ENCODE measurements at places on chromosomes 7 and 10.

GRCh38 chr10:20991526-20991925 lies 94.4 kb upstream of the NEBL start:
- no peak for DNase-seq

DNA sequence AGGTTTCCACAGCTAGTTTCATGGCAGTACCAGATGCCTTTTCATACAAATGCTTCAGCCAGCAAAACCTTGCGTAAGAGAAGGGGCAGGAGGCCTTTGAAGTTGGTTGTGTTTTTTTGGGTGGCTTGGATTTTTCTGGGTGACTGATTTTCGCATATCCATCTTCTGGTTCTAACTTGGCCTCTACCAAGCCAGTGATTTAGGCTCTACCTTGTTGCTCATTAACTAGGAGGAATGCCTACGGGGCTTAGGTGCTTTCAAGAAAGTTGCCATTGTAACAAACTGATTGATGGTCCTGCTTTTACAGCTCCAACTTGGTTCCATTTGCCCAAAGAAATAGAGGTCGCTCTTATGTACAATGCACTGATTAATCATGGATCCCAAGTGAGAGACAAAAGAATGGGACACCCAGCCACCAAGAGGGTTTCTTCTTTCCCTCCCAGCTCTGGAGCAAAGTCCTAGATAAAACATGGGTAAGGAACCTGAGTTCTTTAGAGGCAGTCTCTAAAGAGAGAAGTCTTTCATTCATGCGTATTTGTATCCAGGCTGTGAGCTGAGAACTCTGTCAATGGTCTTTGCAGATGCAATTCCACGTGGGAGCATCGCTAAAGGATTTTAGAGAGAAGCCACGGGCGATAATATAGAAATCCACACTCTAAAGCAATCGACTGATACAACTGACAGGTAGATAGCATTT lies 92.1 kb upstream of the FGFR2 start:
- no peak for DNase-seq

DNA sequence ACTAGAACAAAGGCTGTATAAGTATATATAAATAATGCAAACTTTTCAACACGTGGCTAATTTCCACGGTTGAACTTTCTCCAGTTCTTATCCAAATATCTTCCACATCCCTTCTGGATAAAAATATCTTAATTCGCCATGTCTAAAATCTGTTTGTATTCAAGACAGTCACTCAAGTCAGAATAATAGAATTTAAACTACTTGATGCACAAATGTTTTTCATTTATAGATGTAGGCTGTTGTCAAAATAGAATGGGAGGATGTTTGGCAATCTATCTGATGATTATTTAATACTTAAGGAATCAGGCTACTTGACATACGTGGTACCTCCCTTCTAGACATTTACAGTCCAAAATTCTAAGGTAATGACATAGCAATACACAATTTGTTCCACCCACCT lies 204.3 kb downstream of the TWIST1 start:
- DNase-seq = no peak

DNA sequence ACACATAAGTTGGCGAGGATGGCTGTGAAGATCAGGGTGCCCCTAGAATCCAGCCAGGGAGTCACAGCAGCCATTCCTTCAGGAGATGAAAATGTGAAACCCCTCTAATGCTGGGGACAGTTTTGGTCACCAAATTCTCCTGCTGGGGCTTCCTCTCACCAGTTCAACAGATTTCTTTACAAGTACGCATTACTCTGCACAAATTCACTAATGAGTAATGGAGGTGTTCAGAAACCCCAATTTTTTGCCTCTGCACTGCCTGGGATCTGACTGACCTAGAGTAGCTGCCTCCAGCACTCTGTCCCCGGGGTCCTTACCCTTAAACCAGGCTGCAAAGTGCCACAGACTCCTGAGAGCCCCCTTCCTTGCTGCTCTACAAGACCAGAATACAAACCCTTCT lies 16.1 kb downstream of the TRPV5 start:
- DNase-seq = no peak

DNA sequence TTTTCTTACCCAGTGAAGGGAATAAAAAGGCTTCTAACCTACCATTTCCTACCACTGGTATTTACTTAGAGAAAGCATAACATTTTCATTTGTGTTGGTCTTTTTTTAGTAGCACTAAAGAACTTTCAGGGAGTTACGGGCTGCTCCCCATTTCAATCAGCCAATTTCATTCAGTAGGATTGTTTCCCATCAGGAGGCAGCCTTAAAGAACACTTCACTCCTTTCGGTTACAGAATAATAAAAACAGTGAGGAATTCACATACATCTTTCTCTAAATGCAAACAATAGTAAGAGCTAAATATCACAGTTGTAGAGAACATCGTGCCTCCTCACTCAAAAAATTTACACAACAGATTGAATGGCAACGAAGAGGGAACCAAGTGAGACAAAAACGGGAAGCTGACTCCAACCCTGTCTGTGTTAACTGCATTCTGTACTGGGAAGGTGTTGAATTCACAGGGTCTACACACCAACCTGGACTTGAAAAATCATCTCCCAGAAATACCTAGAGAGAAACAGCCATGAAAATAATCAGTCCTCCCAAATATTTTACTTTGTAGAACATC lies 55.5 kb upstream of the ABLIM1 start:
- no peak for DNase-seq

DNA sequence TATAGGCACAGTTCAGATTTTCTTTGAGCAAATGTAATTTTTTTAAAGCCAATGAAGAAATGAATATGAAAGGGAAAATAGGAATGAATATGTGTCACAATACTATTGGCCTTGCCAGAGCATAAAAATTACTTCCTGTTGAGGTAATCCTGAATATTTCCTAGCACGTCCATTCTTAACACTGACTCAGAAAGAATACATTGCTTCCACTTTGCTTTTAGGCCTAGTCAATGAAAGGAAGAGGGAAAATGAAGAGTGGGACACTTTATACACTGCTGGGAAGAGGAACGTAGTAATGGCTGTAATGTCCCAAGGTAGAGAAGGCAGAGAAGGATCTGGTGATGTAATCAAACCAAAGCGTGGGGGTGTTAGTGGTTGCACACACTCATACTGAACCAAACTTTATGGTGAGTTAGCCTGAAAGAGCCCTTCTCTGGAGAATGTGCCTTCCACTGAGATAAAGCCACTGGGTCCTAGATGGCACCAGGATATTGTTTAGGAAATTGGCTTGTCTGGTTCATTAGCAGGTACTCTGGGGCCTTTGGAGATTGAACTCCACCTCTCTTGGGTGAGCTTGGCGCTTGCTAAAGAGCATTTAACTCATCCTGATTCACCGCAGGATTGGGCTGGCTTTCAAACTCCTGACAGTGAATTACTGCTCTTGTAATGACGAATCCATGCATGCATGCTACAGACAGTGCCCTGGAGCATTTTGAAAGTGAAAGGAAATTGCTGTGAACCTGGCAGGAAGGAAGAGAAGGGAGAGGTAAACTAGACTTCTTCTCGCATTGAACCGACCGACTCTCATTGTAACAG lies 254.9 kb downstream of the KIAA1217 start:
- DNase-seq = no peak

GRCh38 chr7:156080596-156080995 lies 268.3 kb upstream of the SHH start:
- DNase-seq = no peak

- no peak for DNase-seq
These were observed 10.8 kb downstream of the TMEM196 start for GRCh38 chr7:19762631-19763030.

DNA sequence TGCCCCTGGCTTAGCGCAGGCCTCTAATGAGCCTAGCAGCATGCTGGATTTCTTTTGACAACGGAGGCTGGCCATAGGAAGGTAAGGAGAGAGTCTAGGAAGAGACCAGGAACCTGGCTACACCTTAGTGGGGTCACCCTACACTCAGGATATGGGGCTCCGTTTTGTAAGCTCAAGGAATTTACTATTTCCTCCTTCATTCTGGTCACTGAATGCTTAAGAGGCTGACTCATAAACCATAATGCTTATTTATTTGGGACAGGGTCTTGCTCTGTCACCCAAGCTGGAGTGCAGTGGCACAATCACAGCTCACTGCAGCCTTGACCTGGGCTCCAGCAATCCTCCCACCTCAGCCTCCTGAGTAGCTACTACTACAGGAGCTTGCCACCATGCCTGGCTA lies 38.4 kb downstream of the CARD11 start:
- DNase-seq = no peak

DNA sequence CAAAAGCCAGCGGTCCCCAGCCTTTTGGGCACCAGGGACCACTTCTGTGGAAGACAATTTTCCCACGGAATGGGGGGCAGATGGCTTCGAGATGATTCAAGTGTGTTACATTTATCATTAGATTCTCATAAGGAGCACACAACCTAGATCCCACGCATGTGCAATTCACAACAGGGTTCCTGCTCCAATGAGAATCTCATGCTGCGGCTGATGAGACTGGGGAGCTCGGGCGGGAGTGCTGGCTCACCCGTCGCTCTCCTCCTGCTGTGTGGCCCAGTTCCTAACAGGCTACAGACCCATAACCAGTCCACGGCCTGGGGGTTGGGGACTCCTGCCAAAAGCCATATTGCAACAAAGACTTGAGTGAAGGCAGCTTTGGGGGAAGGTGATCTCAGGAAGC lies 26.6 kb upstream of the DOCK1 start:
- no peak for DNase-seq

DNA sequence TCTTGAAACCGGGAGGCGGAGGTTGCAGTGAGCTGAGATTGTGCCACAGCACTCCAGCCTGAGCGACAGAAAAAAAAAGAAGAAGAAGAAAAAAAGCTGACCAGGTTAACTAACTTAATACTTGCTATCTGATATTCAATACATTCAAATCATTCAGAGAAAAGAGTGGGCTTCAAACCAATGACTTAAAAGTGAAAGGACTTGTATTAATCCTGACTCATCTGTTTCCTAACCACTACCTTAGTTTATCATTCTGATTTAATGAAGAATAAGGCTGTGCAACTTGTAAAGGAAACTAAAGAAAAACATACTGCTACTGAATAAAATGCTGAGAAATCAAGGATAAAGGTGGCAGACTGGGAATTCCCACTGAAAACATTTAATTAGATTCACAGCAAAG lies 128.4 kb downstream of the NRBF2 start:
- DNase-seq = no peak

DNA sequence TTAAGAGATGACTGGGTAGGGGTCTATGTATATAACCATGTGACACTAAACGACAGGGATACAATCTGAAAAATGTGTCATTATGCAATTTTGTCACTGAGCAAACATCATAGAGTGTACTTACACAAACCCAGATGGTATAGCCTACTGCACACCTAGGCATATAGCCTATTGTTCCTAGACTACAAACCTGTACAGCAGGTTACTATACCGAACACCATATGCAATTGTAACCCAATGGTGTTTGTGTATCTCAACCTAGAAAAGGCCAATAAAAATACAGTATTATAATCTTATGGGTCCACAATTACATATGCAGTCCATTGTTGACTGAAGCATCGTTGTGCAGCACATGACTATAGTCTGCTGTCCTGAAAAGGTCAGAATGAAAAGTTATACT lies 22.9 kb downstream of the STRIP2 start:
- no peak for DNase-seq

DNA sequence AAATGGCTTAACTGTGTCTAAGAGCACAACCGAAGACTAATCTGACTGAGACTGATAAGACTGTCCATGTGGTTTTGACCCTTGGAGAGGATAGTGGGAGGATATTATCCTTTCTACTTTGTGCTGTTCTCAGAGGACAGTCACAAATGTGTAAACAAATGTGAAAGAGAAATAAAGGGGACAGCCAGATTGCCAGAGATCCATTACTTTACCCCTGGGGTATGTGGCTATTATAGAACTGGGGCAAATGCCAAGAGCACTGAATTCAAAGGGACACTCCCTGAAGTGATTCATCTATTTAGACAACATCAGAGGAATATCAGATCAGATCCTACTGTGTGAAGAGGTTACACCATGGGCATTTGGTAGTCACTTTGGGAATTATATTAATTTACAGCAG lies 154.7 kb downstream of the RNLS start:
- no peak for DNase-seq

GRCh38 chr7:265998-266850 lies 23.7 kb upstream of the FOXL3 start:
- no peak for DNase-seq

DNA sequence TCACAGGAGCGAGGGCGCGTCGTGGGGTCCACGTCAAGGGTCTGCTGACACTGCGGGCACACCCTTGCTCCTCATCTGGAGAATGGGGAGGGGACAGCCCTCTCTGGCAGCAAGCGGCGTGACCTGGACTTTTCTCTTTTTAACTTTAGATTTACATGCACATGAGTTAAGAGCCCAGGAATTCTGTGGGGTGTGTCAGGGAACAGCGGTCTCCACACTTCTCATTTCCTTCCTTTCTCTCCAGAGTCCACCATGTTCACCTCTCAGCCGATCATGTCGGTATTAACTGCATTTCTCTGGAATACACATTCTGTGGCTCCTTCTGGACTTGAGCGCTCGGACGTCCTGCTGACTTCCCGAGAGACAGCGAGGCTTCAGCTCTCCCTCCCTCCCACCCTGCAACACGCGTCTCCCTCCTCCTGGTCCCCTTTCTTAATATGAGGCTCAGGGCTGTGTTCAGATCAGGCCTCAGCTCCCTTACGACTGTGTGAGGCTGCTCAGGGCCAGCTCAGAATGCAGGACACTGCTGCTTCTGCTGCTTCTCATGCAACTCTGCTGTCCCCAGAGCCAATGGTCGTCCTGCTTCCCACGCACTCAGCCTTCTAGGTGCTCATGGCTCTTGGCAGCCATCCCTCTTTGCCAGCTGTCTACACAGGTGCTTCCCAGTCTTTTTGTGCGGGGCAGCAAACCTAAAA lies 261.3 kb downstream of the ELFN1 start:
- DNase-seq = no peak

- no peak for DNase-seq
These were observed 695 bp downstream of the FAM237B start for GRCh38 chr7:90320418-90320800.

- no peak for DNase-seq
These were observed 189.0 kb downstream of the COBL start for GRCh38 chr7:51127618-51127904.

DNA sequence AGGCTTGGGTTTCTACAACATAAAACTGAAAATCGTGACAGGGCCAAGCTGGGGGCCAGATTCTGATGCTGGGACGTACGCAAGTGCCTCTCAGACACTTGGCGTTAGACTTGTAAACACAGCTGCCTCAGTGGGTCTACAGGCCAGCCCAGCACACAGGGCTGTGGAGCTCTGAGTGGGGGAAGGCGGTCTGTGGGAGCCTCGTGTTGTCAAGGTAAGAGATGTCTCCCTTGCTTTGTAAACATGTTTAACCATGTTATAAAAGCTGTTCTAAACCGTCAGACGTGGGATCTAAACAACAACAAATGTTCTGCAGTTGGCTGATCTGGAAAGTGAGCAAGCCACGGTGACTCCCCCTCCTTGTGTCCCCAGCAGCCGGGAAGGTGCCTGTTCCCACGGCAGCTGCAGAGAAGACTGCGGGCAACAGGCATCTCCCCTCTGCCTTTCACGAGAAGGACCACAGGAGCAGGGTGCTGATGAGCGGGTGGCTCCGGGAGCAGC lies 67.8 kb downstream of the ZRANB1 start:
- DNase-seq = no peak

- no peak for DNase-seq
These were observed 60.9 kb downstream of the C10orf67 start for GRCh38 chr10:23283680-23284079.
